ENCODE measurements at places on chromosomes 2 and 18.

DNA sequence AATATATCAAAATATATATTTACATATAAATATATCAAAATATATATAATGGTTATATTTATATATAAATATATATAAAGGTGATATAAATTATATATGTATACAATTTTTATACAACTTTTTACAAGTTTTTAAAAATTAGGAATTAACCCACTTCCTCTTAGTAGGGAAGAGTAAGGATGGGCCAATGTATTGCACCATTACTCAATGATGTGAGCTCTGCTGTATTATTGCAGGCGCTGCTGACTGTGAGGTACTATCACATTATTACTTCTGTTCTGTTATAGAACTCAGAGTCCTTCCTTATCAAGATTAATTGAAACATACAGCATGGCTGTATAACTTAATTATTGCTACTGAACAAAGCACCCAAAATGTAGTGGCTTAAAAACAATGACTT lies 46.0 kb downstream of the CCDC195 start:
- DNase-seq = no peak

DNA sequence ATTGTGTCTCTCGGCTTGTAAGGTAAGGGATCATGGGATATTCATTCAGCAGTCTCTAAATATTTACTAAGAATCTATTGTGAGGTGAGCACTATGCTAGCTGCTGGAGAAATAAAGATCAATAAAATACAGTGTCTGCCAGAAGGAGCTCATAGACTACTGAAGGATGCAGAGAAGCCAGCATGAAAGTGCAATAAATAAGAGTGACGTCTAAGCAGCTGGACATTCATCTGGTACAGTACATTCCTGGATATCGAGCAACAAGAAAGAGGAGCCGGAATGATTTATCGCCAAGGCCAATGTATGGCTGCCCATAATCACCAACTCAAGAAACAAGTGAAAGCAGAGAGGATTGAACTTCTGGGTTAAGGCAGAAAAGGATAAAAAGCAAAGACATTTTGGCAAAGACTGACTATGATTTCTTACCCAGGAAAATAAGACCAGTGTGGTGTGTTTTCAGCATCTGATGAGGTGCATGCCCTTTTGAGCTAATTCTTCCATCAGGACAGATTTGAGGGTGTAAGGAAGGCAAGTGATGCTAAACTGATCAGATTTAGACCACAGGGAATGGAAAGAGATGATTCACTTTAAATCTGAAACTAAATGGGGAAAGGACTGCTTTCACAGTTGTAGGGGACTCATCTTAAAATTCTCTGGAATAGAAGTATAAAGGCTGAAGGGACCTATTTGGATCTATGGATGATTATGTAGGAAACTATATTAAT lies 18.7 kb upstream of the LMAN1 start:
- no peak for DNase-seq

- DNase-seq = no peak
Observed at GRCh38 chr2:238104691-238105371, 4.7 kb downstream of the ESPNL start.

DNA sequence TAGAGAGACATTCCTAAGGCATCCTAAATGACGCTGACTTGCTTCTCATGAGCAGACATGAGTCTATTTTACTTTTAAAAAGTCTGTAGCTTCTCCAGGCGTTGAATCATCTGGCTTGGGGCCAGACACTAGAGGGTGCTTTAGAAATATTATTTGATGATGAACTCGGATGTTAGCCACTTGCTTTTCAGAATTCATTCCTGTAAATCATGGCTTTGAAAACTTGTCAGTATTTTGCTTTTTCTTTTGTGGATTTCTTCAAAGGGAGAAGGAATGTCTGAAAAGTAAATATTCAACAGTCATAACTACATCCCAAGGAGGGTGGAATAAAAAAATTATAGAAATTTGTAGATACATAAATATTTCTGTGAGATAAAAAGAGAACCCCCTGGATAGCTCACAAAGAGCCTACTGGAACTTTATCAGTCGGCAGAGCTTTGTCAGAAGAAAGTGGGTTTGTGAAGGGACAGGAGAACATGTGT lies 370.8 kb downstream of the OSR1 start:
- no peak for DNase-seq

- DNase-seq = no peak
Observed at GRCh38 chr2:65477590-65477989, 45.2 kb upstream of the SPRED2 start.

DNA sequence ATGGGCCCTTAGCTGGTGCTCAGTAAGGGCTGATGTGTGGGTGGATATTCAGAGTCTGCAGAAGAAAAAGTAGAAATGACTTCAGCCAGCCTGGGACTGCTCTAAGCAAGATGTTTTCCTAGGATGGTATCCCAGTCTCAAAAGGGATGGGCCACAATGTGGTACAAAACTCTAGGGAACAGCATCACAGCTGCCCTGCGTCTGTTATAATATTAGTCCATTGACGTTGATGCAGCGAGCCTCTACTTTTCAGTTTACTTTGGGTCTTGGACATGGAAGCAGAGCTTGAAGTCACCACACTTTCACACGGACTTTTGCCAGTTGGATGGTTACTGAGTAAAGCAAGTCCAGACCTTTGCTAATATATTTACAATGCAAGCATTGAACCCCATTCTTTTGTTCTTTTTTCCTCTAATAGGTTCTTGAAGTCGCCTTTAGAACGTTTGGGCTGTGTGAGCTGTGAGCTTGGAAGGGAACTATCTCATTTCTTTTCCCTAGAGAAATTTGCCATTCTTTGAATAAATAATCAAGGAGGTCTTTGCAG lies 105.7 kb downstream of the RDH14 start:
- DNase-seq = no peak

DNA sequence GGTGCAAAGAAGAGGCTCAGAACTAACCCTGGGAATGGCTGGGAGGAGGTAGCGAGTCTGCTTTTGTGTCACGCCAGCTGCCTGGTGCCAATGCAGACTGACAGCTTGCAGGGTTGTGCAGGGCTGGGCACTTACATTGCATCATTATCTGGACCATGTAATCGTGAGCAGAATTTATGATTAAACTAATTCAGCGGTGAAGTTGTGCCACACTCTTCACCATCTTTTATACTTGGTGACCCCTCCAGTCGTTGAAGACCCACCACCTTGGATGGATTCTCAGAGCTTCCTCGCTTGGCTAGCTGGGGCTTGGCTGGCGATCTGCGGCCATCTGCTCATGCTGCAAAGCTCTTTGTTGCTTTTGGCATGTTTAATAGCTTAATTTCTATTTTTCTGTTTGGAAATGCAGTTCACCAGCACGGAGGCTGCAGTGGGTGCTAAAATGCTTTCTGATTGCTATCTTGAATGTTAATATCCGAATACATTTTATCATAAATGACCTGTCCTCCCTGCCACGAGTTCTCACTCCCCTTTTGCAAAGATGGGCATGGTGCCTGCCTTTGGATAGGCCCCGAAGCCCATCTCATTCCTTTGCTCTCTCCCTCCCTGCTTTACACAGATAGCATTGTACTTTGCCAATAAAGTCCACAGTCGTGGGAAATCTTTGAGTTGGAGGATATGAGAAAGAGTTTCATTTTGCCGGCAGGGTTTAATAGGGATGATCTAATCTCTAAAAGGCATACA lies 188.2 kb downstream of the PRKCE start:
- DNase-seq = no peak

DNA sequence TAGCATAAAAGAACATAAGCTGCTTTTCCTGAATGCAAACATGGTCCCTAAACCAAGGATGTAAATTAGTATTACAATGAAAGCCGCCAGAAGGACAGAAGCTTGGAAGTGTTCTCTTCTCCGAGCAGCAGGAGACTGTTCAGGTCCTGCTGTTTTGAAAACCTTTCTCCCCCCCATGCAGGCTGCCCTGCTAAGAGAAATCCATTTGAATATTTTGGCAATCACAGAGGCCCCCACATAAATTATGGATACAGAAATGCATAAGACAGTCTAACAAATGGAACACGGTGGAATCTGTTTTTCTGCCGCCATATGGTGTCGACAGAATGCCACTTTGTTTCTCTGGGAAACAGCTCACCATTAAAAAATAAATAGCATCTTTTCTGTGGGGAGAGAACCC lies 600.4 kb upstream of the KLHL29 start:
- DNase-seq = no peak

DNA sequence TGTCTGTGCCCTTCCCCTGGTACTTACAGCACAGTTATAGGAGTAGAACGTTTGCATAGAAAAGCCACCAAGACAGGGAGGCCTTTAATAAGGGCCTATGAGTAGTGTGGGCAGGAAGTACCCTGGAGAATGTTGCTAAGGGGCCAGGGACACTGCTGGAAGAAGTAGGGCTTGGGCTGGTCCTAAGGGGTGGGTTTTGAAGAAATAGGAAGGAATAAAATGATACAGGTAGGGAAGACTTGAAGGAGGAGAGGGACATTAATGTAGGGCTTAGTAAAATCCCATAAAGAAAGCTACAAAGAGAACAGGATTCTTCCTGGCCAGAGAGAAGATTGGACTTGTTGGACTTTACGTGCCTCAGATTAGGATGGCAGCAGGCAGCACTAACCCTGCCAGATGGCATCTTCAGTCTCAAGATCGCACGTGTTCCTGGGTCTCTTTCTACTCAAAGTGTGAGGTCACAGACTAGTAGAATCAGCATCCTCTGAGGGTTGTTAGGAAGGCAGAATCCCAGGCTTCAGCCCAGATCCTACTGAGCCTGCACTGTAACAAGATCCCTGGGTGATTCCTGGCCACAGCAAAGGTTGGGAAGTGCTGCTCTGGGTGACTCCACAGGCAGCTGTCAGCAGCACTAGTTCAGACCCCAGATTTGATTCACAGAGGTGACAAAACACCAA lies 39.2 kb downstream of the EPAS1 start:
- DNase-seq = no peak

- no peak for DNase-seq
Observed at GRCh38 chr2:120936476-120937334, 201.0 kb downstream of the GLI2 start.

DNA sequence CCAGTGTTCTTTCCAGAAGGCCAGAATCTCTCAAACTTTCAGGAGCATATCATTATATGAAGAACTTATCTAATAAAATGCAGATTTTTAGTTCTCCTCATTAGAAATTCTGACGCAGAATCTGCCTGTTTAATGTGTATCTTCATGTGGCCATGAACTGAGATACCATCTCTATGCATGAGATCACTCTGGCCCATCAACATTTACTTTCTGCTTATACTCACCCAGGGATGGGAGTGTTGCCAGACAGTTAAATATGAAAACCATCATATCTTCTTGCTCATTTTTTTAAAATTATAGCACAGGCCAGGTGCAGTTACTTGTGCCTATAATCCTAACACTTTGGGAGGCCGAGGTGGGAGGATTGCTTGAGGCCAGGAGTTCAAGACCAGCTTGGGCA lies 60.4 kb downstream of the MAPK4 start:
- no peak for DNase-seq
